Stimulated activated CD4-positive, alpha-beta T cell treated with anti-CD3 and anti-CD28 coated beads, Interleukin-1b, Interleukin-23, amount 100 ng/mL, for 1 hour (primary cell): ENCODE measurements at places on chromosomes 11 and 22.

DNA sequence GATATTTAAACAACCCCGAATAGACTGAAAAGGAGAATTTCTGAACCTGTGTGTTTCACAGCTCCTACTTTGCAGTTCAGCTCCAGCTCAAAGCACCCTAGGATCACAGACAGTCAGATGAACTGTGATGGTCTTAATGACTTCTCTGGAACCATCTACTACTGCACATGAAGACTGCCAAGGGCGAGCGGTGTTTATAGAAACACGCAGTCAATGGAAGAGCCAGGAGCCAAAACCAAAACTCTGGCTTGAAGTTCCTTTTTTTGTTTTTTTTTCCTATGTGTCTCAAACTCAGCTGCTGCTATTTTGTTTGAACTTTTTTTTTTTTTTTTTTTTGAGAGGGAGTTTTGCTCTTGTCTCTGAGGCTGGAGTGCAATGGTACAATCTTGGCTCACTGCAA lies 382.6 kb upstream of the SYN3 start:
- DNase-seq, result no peak

GRCh38 chr11:66047541-66048365 lies 1.2 kb downstream of the GAL3ST3 start:
- DNase-seq, result no peak

DNA sequence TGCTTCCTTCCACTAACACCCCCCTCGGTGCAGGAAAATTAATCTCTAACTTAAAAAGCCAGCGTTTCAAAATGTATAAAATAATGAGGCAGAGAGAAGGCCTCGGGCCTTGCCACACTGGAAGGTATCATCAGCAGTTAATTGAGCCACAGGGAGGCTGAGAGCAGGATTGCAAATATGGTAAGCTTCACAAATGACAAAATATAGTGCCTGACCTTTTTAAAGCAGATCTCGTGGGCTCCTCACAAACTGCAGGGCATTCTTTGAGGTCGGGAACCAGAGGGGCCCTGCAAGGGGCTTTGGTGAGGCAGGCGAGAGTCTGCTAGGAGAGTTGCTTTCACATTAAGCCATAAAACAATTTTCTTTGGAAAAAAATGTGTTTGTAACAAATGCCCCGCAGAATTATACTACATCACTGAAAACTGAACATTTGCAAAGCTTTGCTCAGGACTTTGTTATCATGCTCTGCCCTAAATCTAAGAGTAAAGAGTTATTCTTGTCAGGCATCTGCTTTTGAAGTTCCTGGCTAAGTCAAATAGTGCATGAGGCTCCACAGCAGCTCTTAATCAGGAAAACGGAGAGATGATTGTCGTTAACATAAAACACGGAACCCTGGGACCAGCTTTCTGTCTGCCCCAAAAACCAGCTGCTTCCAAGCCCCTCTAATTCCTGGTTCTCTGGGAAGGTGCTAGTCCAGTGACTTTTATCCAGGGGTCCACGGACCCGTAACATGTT lies 61.4 kb upstream of the SYT13 start:
- DNase-seq, result no peak

DNA sequence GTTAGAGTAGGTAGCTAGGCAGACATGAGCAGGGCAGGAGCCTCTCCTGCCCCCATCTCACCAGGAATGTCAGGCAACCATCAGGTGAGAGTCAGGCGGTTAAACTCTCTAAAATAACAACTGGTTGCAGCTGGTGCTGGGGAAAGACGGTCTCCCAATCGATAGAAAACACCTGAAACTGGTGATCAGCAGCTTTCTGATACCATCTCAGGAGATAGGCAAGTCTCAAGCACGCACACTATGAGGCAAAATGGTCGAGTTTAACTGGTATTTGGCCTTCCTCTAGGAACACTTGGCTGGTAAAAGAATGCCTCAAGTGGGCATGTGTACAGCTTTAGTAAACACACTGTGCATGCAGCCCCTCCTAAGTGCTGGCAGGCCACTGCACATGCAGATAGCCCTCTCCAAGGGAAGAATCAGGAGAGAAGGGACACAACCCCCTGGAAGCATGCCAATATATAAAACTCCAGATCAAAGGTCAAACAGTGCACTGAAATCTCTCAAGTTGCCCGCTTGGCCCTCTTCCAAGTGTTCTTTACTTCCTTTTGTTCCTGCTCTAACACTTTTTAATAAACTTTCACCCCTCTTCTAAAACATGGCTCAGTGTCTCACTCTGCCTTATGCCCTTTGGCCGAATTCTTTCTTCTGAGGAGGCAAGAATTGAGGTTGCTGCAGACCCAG lies 88.7 kb downstream of the USP35 start:
- no peak for DNase-seq

DNA sequence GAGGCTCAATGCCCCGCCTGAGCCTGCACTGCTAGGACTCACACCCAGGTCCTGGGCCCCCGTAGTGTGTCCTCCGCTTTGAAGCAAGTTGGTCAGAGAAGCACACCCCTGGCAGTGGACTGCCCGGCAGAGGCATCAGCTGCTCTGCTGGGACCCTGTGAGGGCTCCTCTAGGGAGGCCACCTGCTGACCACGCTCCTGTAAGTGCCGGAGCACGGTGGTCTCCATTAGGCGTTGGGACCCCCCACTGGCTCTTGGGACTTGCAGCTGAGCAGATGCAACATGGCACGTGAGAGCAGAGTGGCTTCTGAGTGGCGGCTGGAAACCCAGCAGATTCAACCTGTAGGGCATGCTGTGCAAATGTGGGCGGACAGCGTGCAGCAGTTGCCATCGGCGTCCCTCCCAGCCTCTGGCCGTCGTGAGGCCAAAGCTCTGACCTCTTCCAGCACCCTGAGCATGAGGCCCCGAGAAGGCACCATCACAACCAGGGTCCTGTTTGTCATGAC lies 16.9 kb downstream of the MRGPRG start:
- DNase-seq, result no peak

GRCh38 chr11:27505781-27506180 lies 788 bp downstream of the LIN7C start:
- no peak for DNase-seq

- DNase-seq, result no peak
Measured at GRCh38 chr11:96044311-96044710, 120.4 kb upstream of the MTMR2 start.

DNA sequence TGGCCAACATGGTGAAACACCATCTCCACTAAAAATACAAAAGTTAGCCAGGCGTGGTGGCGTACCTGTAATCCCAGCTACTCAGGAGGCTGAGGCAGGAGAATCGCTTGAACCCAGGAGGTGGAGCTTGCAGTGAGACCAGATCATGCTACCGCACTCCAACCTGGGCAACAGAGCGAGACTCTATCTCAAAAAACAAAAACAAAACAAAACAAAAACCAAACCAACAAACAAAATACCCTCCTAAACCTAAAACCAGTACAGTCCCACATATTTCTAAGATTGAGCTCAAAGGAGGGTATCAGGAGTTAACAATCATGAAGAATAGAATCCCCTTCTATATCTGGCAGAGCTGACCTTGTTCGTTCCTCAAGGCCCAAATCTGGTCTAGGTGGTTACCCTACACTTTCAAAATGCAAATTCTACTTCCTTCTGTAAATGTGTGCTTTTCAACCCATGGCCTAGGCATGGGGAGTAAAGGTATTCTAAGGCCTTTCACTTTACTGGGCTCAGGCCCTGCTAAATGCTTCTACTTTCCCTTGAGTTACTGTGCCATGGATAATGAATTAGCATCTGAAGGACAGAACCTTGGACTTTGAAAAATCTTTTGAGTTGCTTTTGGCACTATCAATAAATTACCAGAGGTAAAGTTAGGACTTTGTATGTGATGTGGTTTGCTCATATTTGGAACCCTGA lies 10.4 kb upstream of the PPP2R1B start:
- no peak for DNase-seq

GRCh38 chr11:64598106-64598796 lies 7.2 kb downstream of the SLC22A12 start:
- no peak for DNase-seq

- no peak for DNase-seq
Measured at GRCh38 chr11:61056571-61056970, 45.7 kb upstream of the CD5 start.

GRCh38 chr11:66066751-66067150 lies 3.3 kb upstream of the PACS1 start:
- DNase-seq, result no peak

GRCh38 chr22:36578619-36579018 lies 49.7 kb upstream of the EIF3D start:
- no peak for DNase-seq

- no peak for DNase-seq
Measured at GRCh38 chr11:62104816-62105653, 18.8 kb upstream of the INCENP start.

GRCh38 chr11:124113890-124114289 lies 1.4 kb upstream of the VWA5A start:
- no peak for DNase-seq

DNA sequence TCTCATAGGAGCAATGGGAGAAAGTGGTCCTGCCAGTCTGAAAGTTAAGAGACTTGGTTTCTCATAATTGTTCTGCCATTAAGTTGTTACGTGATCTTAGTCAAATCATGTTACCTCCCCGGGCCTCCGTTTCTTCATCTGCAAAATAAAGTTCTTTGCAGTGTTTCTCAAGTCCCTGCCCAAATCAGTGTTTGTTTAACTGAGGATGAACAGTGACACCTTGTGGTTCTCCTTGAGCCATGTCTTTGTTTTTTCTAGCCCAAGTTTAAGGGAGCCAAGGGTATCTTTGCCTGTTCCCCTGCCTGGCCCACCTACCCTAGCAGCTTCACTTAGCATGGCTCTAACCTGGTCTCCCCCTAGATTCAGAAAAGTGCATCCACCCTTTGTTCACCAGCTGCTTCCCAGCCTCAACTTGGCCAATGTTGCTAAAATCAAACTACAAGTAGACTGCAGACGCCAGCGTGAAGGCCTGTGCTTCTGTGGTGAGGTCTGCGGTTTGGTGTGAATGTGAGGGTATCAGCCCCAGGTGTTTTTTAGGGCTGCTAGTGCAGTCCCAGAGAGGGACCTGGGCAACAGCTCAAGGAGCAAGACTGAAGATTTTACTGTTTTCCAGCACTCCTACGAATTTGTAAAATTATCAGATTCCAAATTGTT lies 35.5 kb downstream of the FZD4 start:
- no peak for DNase-seq

DNA sequence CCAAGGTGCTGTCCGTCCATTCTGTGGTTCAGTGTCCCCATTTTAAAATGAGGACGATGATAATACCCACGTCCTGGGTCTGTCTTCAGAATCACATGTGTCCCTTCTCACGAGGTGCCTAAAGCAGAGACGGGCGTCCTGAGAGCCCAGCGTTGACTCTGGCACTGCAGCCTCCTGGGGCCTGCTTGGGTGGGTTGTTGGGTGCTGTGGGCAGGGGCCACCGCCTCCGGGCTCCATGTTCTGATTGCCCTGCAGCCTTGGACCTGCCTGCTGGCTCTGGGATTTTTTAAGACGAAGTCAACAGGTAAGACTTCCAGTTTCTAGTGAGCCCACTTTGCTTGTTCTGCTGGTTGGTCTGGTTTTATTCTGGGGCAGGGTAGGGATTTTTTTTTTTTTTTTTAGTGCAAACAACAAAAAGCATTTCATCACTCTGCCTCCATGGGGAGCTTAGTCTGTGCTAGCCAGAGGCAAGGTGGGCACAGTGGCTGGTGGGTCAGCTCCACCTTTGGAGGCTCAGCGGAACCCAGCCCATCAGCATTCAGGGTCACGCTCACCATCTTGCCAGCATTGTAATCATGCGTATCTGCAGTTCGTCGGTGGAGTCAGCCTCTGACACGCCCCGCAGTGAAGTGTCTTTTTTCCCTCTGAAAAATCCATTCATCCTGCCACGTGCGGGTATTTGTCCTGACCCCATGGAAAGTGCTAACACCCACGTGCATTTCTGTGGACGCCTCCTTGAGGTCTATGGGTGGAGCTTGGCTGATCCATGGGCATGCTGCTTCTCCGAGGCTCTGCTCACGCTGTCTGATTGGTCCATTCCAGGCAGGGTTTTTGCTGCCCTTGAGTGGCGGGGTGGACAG lies 28.3 kb downstream of the NADSYN1 start:
- no peak for DNase-seq

- no peak for DNase-seq
Measured at GRCh38 chr11:69538854-69539253, 57.4 kb downstream of the LINC01488 start.

DNA sequence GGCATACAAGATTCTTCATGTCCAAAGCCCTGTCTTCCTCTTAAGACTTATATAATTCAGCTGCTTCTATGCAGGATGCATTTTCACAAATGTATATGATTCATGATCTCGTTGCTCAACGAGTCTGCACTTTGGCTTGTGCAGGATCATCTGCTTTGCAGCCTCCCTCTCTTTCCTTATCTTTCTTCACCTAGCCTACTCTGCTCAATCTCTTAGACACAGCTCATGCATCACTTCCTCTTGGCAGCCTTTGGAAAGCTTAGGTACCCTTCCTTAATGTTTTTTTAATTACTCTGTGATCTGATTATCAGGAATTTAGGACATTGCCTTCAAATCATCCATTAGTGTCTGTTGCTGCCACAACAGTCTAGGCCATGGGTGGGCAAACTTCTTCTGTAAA lies 673.8 kb downstream of the NELL1 start:
- DNase-seq, result no peak

- DNase-seq, result no peak
Measured at GRCh38 chr22:36110306-36110881, 50.2 kb downstream of the APOL3 start.

GRCh38 chr11:73233692-73234470 lies 15.8 kb downstream of the P2RY2 start:
- no peak for DNase-seq
